ENCODE measurements at places on chromosomes 16 and 17.

- no peak for DNase-seq
Observed at GRCh38 chr17:42296012-42296411, 7.7 kb downstream of the STAT5A start.

DNA sequence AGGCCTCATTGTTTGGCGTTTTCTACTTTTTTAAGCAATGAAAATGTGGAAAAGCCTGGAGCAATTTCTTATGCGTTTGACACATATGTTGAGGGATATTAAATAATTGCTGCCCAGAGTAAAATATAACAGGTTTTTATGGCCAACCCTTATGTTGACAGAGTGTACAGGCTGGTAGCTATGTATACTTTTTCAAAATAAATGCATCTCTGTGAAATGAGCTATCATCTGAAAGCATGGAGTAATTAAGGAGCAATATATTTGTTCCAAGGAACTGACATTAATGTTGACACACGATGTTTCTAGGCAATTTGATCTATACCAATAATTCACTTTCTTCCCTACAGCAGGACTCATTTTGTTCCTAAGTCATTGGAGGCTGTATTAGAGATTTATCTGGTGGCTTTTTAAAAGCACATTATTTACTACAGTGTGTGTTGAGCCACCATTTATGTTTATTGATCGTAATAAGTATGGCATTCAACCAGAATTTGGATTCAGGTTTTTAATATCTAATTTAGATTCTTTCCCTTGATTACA is 11.9 kb upstream of the KRT20 start:
- no peak for DNase-seq

DNA sequence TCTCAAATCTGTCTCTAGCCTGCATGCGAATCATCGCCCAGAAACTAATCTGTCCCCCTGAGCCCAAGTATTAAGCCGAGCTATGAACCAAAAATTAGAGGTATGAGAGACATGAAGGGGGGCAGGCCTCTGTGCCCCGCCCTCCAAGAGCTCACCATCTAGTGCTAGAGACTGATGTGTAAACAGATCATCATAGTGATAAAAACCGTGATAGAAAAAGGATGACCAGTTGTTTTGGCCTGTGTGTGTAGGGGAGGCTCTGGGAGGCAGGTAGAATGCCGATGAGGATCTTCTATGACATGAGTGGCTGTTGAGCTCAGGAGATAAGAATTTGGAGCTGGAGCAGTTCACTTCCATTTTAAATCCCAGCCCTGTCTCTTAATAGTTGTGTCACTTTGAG is 89.1 kb upstream of the TBX2 start:
- no peak for DNase-seq

GRCh38 chr17:62737513-62737912 is 70.6 kb downstream of the MARCHF10 start:
- no peak for DNase-seq

GRCh38 chr17:43667947-43668348 is 6.2 kb upstream of the MEOX1 start:
- no peak for DNase-seq

GRCh38 chr16:79112462-79112861 is 488.1 kb downstream of the MAF start:
- no peak for DNase-seq

GRCh38 chr16:24015923-24016322 is 180.1 kb downstream of the PRKCB start:
- no peak for DNase-seq

GRCh38 chr17:28720247-28720996 is 637 bp downstream of the RPL23A start:
- no peak for DNase-seq

DNA sequence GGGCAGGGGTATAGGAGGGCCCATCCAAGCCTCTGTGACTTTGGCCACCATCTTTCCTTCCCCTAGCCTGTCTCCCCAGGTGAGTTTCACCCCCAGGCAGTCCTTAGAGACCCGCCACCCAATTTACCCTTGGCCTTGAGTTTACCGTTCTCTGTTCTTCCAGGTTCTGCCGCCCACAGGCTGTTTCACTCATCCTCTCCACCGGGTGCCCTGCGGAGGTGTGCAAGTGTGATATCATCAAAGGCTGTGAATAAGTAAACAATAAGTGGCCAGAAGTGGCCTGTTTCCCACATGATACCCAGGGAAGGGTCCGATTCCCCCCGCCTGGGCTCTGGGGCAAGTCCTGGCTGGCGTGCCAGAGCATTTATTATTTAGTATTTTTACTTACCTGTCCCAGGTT is 15.1 kb upstream of the TLCD3B start:
- DNase-seq: no peak

DNA sequence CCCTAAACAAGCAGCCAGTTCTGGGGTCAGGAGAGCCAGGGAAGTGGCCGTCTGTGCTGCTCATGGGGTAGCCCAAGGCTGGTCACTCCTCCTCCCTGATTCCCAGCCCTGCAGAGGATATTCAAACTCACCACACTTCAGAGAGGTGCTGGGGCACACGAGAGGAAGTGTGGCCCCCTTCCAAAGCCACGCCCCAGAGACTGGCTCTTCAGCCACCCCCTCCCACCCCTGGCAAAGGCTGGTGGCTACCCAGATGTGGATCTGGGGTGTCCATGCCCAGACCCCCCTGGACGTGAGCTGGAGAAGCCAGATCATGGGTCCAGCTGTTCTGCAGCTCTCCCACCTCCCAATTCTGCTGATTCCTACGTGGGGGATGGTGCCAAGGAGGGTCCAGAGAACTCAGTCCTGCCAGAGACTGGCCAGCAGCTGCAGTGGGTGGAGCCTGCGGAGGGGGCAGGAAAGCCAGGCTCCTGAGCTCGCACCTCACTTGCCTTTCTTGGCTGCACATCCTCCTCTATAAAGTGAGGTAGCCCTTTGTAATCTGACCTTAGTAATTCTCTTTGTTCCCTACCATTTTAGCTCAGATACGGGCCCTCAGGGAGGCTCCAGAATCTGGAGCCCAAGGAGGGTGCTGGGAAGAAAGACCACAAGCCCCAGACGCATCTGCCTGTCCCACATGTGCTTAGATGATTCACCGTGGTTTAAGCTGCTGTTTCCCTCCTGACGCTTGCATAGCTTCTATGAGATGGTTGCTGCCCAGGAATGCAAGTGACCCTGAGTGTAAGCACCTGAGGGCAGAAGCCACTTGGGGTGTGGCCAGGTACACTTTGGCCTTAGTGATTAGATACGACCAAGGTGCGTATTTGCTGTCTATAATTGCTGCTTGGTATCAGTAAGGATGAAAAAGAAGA is 15.3 kb downstream of the SDK2 start:
- no peak for DNase-seq

- DNase-seq: no peak
Observed at GRCh38 chr17:48510761-48511604, 19.8 kb downstream of the HOXB1 start.

DNA sequence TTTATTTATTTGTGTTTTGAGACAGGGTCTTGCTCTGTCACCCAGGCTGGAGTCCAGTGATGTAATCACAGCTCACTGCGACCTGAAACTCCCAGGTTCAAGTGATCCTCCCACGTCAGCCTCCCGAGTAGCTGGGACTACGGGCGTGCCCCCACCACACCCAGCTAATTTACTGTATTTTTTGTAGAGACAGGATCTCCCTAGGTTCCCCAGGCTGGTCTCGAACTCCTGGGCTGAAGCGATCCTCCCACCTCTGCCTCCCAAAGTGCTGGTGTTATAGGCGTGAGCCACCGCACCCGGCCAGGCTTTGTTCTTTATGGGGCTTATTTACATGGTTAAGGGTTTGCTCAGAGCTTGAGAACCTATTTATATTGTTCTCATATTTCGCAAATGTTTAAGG is 5.8 kb upstream of the MEIOB start:
- no peak for DNase-seq

DNA sequence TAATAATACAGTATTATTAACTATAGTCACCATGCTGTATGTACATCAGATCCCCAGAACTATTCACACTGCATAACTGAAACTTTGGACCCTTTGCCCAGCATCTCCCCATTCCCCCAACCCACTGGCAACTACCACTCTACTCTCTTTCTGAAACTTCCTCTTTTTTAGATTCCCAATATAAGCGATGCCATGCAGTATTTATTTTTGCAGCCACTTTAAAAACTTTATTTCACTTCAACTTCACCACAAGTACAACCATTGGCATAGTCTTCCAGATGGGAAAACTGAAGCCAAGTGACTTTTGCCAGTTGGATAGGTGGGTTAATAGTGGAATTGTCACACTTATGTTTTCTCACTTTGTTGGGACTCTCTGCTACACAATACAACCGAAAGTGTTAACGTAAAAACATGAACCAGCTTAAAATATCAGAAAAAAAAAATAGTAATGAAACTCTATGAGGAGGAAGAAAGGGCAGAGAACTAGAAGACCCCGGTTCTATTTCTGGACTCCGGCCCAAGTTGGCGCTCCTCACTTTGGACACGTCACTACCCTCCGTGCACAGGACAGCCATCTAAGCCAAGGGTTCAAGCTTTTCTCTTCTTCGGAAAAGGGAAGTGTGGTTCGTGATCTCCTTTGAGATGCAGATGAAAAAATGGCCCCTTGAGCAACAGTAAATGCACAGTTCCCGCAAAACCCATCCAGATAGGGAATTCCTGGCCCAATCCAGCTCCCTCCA is 743 bp downstream of the SHCBP1 start:
- DNase-seq: peak; percentile 29

DNA sequence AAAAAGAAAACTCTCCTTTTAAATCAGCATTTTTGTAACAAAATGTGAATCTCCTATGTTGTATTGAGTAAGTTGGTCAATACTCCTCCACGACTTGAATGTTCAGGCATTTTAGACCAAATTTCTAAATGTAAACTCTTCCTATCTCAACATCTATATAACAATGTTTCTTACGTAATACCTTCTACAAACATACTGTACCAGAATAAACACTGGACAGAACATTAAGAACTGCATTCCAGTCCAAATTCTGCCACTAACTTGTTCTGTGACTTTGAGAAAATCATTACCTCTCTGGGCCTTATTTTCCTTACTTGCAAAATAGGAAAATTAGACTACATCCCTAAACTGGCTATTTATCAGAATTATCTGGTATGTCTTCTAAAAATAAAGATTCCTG is 40.1 kb downstream of the AKAP10 start:
- DNase-seq: no peak

GRCh38 chr16:77918809-77919707 is 103.3 kb upstream of the CLEC3A start:
- DNase-seq: no peak

All from B cell (primary cell).